ENCODE measurements at places on chromosomes 4 and X.

DNA sequence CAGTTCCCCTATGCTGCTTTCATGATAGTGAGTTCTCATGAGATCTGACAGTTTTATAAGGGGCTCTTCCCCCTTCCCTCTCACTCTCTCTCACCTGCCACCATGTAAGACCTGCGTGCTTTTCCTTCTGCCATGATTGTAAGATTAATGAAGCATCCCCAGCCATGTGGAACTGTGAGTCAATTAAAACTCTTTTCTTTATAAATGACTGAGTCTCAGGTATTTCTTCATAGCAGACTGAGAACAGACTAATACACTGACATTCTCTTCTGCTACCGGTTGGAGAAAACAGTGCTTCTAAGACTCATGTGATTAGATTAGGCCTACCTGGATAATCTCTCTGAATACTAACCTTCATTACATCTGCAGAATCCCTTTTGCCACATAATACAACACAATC, 45.4 kb upstream of the TRPC5OS start:
- DNase-seq, result no peak

- no peak for DNase-seq
Observed at GRCh38 chr4:94548571-94548970, 96.8 kb downstream of the PDLIM5 start.

GRCh38 chr4:119977076-119977940, 89.3 kb downstream of the MAD2L1 start:
- DNase-seq, result no peak

- DNase-seq, result no peak
Observed at GRCh38 chr4:47899639-47900038, 14.7 kb downstream of the NFXL1 start.

DNA sequence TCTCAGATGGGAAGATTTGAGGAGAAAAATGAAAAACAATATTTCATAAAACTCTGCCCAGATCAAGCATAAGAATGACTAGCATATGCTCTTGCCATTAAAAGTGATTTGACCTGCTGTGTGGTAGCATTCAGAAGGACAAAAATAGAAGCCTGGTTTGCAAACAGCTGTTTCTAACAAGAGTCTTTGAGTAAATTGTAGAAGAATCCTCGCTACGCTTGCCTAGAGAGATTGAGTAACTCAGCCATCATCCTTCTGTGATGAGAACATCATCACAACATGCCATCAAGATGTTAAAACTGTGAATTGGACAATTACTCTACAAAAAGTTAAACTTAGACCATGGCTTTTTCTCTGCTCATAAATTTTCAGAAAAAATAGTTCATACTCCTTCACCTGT, 168.9 kb upstream of the PUDP start:
- DNase-seq, result no peak

- no peak for DNase-seq
Observed at GRCh38 chr4:159117564-159117963, 14.7 kb downstream of the RAPGEF2 start.

- DNase-seq, result no peak
Observed at GRCh38 chr4:102665527-102665926, 95.2 kb downstream of the MANBA start.

GRCh38 chrX:41603596-41603995, 85.2 kb upstream of the GPR34 start:
- DNase-seq, result no peak

GRCh38 chrX:81120258-81120935, 81.3 kb downstream of the HMGN5 start:
- no peak for DNase-seq

- DNase-seq, result no peak
Observed at GRCh38 chrX:72040506-72040905, 91.2 kb downstream of the RTL5 start.

DNA sequence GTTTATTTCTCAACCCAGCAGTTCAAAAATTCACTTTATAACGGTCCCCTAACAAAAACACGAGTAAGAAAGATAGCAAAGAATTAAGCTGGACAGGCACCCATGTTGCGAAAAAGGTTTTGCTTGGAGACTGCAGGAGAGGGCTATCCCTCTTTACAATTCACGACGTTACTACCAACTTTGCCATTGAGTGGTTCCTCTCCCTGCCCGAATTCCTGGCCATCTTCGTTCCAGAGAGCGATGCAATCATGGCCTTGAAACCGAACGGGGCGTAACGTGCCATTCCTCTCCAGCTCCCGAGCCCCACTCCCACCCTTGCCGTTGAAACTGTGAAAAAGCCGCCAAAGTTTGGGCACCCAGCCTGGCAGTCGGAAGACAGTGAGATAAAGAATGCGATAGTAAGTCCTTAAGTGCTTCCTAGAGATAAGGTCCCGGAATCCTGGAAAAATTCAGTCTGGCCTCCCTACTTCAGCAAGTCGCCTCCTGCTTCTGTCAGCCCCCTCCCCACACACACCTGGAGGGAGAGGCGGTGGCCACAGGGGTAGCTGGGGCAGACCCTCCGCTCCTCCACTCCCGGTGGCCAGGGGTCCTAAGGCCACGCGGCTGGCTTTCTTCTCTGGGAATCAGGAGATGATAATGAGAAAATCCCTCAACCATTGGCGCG, 65.2 kb downstream of the FBXO8 start:
- DNase-seq, result no peak

- DNase-seq, result no peak
Observed at GRCh38 chr4:82747686-82748575, 50.7 kb downstream of the SCD5 start.

DNA sequence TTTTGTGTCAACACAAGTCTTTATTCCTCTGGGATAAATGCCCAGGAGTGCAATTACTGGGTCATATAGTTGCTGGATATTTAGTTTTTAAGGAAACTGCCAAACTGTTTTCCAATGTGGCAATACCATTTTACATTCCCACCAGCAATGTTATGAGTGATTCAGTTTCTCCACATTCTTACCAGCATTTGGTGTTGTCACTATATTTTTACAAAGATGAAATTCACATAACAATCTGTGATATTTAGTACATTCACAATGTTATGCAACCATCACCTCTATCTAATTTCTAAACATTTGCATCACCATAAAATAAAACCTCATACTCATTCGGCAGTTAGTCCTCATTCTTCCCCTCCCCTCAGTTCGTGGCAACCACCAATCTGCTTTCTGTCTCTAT, 75.0 kb downstream of the MAMLD1 start:
- no peak for DNase-seq

DNA sequence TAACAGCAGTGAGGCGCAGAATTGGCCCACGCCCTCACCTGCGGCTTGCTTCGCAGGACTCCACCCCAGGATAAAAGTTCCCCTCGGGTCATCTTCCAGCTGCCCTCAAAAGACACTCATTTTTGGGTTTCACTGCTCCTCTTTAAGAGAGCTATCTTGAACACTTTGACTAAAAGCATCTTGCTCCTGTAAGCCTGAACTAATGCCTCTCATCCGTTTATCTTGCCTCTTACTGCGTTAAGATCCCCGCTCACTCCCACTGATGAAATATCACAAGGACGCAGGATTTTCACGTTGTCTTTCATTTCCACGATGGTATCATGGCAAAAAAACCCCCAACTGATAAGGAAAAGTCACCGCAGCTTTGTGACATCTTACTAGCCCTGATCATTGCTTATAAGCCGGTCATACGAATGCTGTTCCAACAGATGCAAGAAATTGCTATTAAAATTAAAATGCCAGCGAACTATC, 591 bp upstream of the ACSL4 start:
- DNase-seq, result no peak

- no peak for DNase-seq
Observed at GRCh38 chrX:40015693-40016092, 82.1 kb downstream of the BCOR start.

DNA sequence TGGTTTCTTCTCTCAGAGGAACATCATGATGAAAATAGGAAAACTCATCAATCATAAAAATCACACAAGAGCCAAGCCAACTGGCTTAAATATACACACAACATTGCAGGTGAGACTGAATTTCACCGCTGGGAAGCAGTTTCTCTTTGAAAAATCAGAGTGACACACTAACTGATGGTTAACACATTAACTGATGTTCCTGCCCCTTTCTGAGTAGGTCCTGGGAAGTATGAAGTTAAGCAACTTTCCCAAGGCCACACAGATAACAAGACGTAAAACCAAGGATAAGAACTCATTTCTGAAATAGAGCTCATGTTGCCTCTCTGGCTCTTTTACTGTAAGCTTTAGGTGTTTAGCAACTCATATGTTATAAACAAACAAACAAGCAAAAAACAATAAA, 813.7 kb upstream of the HS3ST1 start:
- no peak for DNase-seq

DNA sequence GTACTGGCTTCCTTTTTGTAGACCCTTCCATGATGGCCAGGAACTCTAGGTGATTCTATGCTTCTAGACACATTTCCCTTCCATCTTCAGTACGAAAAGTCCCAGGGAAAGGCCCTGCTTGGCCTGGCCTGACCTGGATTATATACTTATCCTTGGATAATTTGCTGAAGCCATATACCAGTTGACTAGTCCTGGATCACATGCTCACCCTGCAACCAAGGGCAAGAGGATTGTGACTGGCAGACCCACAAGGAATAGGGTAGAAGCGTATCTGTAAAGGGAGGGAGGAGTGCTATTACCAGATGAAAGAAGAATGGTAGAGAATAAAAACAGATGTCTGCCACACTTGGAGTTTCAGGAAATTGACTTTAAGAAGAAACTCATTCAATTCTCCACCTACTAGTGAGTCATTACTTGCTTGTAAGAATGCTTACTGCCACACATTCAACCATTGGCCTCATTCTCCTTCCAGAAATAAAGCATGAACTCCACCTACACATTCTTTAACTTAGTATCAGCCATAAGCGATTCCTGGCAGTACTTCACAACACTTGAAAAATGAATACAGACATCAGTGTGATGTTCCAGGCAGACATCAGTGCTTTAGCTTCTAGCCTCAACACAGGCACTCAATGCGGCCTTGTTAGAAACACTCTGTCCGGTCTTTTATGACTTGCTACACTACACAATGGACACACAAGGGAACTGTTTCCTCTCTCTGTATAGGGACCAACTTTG, 141.8 kb downstream of the CBR4 start:
- DNase-seq, result no peak

GRCh38 chr4:159508917-159509500, 406.1 kb downstream of the RAPGEF2 start:
- no peak for DNase-seq

- no peak for DNase-seq
Observed at GRCh38 chr4:77538144-77538543, 67.5 kb upstream of the CXCL13 start.

- no peak for DNase-seq
Observed at GRCh38 chr4:112060212-112060611, 85.0 kb upstream of the FAM241A start.

DNA sequence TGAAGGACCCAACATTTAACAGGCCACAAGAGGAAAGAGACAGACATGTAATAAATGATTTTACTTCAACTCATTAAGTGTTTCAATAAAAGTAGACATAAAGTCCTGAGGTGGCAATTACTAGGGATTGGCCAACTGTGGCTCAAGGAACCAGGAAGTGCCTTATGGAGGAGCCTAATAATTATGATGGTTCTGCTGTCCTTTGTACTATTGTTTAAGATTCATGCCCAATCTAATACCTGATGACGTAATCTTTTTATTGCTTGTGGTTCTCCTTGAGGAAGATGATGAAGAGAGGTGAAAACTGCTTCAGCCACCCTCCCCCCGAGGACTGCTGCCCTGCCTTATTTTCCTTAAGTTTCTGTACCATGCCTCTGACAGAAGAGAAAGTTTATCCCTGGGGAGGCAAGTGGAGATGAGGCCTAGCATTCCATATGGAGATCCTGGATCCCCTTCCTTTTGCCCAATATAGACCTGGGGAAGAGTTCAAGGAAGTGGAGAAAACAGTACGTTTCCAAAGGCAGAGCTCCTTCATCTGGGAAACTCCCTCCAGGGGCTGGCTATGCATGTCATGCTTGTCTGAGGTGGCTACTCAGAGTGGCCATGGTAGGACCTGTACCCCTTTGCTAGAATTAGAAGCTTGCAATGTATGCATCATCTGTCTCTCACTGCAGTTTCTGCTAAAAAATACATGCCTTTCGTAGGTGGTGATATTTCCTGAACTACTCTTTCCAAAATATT, 56.8 kb upstream of the FAT1 start:
- no peak for DNase-seq

- DNase-seq, result no peak
Observed at GRCh38 chrX:74423289-74423998, 2.2 kb downstream of the SLC16A2 start.

DNA sequence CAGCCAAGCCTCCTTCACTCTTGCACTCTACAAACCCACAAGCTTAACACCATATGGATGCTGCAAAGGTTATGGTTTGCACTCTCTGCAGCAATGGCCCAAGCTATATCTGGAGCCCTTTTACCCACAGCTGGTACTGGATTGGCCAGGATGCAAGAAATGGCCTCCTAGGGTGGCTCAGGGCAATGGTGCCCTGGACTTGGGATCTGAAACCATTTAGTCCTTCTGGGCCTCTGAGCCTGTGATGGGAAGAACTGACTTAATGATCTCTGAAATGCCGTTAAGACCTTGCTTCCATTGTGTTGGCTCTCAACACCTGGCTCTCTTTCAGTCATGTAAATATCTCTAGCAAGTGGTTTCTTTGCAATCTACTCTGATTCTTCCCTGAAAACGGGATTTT, 626.0 kb downstream of the KCTD8 start:
- DNase-seq, result no peak

- DNase-seq, result no peak
Observed at GRCh38 chrX:148424570-148424969, 75.8 kb upstream of the AFF2 start.

DNA sequence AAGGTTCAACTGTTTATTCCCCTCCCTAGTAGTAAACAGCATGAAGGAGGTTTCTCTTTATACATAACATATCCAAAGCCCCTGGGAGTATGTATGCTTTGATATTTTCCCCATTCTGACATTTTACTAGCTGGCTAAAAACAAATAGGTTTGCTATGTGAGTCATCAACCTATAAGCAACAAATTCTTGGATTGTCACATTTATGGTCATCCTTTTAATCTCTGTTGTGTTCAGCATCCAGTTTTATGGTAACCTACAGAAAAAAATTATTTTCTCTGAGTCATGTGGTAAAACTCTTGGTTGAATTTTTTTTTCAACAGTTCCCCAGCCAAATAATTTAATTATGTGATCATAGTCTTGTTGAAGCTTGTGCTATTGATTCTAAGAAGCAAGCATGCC, 734.1 kb downstream of the ADGRL3 start:
- no peak for DNase-seq

DNA sequence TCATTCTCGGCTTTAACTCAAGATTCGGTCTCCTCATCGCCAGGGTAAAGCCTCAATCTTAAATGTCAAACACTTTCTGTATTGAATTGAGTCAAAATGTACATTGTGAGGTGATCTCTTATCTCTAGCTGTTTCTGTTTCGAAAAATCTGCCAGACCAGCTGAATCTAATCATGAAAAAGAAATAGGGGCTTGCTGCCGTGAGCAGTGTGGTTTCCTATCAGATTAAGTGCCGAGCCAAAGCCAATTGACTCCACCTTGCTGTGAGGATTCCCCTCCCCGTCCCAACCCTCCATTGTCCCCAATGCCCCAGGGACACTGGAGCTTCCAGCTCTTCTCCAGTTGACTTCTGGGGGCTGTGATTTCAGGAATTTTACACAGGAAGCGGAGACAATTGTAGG, 12.5 kb upstream of the CRLF2 start:
- DNase-seq, result no peak

GRCh38 chr4:25966171-25966570, 52.2 kb downstream of the SMIM20 start:
- no peak for DNase-seq

- no peak for DNase-seq
Observed at GRCh38 chr4:7420661-7421040, 14.1 kb downstream of the PSAPL1 start.

GRCh38 chr4:163694385-163694784, 199.9 kb downstream of the TMA16 start:
- DNase-seq, result no peak

GRCh38 chr4:159489646-159490045, 386.8 kb downstream of the RAPGEF2 start:
- no peak for DNase-seq

Measured in activated CD4-positive, CD25-positive, alpha-beta regulatory T cell (primary cell).